Tibial artery (tissue), 4 donors: ENCODE measurements at places on chromosomes 11 and 22.
A peak's percentile ranks its signal among the peaks of the same experiment; 100 is the strongest.

DNA sequence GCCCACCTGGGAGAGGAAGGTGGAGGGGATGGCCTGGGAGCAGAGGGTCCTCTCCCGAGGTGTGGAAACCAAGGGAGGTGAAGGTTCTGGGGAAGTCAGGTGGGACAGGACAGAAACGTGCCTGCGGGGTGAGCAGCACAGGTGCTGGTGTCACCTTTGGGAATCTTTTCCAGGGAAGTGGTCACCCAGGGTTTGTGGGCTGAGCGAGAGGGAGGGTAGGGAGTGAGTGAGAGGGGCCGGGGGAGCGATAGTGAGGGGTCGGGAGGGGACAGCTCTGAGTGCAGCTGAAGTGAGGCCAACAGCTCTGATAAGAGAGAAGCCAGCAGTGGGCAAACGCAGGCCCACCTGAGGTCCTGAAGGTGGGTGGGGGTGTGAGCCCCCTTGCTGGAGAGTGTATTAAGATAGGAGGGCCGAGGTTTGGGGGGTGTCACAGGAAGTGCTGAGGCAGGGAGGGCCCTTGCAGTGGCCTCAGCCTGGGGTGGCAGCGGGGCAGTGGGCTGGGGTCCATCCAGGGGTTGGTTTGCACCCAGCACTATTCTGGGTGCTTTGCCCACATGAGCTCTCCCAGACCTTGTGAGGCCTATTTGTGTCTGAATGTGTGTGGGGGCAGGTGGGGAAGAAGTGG lies 1.6 kb upstream of the SHANK3 start:
- H3K4me1 ChIP-seq, result peaks cover 12% of the 10 kb centered on the region
- no peak overlapping the region for H3K27ac ChIP-seq
- DNase-seq, result no peak
- peaks cover 66% of the 10 kb centered on the region for H3K27me3 ChIP-seq

DNA sequence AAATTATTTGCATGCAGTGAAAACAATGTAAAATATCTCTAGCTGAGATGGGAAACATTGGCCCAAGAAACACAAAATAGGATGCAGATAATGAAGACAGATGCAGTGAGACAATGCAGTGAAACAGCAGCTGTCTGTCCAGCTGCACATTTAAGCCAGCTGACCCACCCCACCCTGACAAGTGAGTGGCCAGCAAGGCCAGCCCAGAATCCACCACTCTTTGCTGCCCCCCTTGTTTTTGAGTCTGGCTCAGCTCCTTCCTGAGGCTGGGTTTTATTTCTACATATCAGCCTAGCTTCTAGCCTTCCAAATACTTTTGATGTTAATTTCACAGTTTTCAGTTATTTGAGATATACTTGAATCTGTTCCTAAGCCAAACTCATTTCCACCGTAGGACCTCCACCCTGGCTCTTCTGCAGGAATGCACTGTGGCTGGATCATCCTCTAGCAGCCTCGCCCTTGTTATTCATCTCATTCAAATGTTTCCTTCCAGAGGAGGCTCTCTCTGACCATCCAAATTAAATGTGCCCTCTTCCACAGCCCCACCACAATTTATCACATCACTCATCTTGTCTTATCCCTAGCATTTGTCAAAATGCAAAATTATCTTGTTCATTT lies 154.1 kb upstream of the POU2AF2 start:
- no peak for DNase-seq
- H3K4me1 ChIP-seq, result no peaks in the 10 kb centered on the region
- no peaks in the 10 kb centered on the region for H3K27me3 ChIP-seq
- H3K4me3 ChIP-seq, result no peak overlapping the region
- H3K36me3 ChIP-seq, result no peaks in the 10 kb centered on the region

GRCh38 chr11:130115218-130115617 lies 44.4 kb upstream of the ST14 start:
- H3K4me1 ChIP-seq, result no peaks in the 10 kb centered on the region
- H3K27me3 ChIP-seq, result no peaks in the 10 kb centered on the region
- no peak overlapping the region for H3K27ac ChIP-seq
- peaks cover 19% of the 10 kb centered on the region for H3K36me3 ChIP-seq

DNA sequence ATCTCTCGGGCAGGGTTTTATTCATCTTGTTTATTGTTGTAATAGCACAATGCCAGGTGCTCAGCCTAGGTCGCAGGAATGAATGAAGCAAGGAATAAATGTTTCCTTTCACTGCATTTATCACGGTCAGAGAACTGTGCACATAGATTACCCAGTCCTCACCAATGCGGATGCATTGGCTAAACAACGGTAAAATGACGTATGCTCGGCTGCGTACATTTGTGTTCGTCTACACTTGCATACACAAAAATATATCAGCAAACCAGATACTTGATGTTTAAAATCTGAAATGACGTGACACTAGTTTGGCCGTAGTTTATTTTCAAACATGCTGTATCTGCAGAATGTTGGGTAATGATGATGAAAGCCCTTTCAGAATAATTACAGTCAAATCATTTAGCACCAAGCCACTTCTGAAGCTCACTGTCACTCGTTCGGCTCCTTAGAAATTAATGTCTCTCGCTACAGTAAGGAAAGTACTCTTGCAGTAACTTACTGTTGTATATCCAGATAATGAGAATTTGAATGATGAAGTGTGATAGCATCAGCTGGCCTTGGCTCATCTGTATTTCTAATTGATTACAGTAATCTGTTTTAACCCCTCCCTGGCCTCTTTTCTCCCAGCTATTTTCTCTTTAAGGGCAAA lies 268.9 kb downstream of the LRRC4C start:
- no peak for DNase-seq
- H3K4me1 ChIP-seq, result no peaks in the 10 kb centered on the region
- H3K27ac ChIP-seq, result no peak overlapping the region
- no peaks in the 10 kb centered on the region for H3K27me3 ChIP-seq
- no peaks in the 10 kb centered on the region for H3K36me3 ChIP-seq

DNA sequence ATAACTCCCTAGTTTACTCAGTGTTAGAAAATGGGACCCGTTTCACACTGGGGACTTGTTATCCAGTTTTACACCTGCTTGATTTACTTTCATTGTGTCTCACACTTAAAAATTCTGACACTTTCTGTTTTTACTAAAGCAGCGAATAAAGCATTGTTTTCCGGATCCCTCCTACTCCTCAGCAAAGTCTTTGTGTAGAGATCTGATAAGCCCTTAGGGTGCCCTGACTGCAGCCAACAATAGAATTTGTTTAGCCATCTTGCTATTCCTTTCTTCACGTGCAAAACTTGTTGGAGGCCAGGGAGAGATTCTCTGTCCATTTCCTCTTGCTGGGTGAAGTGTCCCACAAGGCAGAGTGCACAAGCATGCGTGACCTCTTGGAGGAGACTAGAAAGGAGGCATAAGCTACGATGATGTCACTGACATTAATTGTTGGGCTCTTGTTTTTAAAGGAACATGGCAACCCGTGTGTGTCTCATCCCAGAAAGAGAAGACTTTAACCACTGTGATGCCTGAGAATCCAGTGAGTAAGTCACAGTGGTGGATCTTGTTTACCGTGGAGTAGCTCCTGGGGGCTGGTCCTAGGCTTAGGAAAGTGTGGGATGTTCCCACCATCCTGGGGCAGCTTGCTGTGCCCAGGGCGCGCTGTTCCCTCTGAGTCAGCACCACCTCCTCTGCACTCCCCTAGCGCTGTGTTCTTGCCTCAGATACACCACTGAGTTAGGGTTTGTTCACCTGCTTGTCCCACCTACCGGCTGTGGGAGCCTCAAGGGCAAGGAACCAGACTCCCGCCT lies 27.7 kb downstream of the MICAL2 start:
- H3K27ac ChIP-seq, result peak overlapping the region; percentile 89
- H3K36me3 ChIP-seq, result no peaks in the 10 kb centered on the region
- no peaks in the 10 kb centered on the region for H3K4me1 ChIP-seq
- H3K4me3 ChIP-seq, result no peak overlapping the region

DNA sequence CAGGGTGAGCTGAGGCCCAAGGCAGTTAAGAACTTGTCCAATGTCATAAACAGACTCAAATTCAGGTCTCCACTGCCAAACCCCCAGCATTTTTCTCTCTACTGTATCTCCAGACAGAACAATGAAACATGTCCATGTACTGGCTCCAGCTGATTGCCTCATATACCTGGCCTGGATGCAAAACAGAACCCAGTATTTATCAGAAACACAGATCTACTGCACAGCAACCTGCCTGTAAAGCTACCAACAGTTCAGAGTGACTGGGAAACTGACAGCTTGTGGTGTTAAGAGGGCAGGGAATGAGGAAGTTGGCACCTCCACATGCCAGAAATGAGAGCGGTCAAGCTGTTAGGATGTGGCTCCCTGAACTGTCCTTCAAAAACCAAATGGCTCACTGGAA lies 41.6 kb downstream of the C11orf71 start:
- H3K4me1 ChIP-seq, result no peaks in the 10 kb centered on the region
- DNase-seq, result no peak
- H3K36me3 ChIP-seq, result no peaks in the 10 kb centered on the region
- no peak overlapping the region for H3K27ac ChIP-seq

DNA sequence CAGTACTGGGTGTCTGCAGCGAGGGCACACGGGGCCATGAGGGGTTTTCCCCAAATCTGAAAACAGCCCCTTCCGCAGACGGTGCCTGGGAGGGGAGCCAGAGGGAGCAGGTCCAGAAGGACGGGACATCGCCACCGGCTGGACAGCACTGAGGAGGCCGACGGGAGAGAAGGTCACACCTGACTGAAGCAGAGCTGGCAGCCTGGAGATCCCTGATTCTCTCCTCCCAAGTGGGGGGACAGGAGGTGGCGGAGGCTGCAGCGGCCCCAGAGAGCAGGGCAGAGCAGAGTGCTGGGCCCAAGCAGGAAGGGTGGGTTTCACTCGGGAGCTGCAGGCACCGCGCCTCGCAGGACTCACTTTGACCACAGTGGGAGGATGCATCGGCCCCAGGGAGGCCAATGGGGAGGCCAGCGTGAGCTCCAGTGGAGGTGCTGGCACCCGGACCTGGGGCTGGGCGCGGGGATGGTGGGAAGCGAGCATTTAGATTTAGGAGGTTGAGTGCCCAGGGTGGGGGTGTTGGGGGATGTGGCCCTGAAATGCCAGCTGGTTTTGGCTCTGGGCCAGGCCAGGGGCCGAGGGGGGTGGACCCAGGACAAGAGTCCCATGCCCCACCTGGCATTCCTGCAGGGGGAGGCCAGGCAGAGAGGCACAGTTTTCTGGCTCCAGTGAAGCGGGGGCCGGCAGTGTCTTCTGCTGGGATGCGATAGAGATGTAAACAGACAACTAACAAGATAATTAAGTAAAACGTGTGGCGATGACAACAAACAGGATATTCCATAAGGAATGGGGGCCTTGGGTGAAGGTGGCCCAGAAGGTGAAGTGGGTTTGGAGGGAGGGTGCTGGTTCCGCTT lies 92.3 kb upstream of the FGF3 start:
- no peaks in the 10 kb centered on the region for H3K36me3 ChIP-seq
- no peak overlapping the region for H3K4me3 ChIP-seq
- no peak overlapping the region for H3K27ac ChIP-seq
- peaks cover 63% of the 10 kb centered on the region for H3K4me1 ChIP-seq

DNA sequence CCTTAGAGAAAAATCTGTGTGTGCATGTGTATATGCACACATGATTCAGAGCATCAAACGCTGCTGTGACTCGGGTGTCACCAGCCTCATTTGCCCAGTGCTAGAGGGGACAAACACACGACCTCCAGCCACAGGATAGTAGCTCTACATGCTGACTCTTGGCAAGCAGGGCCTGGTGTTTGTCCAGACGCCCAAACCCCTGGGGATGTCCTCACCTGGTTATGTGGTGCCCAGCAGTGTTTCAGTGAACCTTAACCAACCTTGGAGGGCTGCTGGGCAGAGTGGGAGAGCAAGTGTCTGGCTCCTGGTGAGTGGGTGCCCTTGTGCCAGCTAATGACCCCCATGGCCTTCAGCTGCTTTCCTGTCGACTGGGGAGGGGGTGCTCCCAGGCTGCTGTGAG lies 26.7 kb downstream of the IGLL1 start:
- H3K27me3 ChIP-seq, result no peaks in the 10 kb centered on the region
- H3K4me1 ChIP-seq, result no peaks in the 10 kb centered on the region
- no peak overlapping the region for H3K4me3 ChIP-seq
- no peaks in the 10 kb centered on the region for H3K36me3 ChIP-seq
- no peak for DNase-seq

- H3K4me3 ChIP-seq, result no peak overlapping the region
- H3K27me3 ChIP-seq, result no peaks in the 10 kb centered on the region
- H3K27ac ChIP-seq, result no peak overlapping the region
- no peaks in the 10 kb centered on the region for H3K36me3 ChIP-seq
- DNase-seq, result no peak
Observed at GRCh38 chr11:42098075-42098474, 638.6 kb upstream of the LRRC4C start.

- no peak overlapping the region for H3K27ac ChIP-seq
- no peak for DNase-seq
- H3K36me3 ChIP-seq, result no peaks in the 10 kb centered on the region
- no peak overlapping the region for H3K4me3 ChIP-seq
Observed at GRCh38 chr11:45723397-45723796, 58.0 kb upstream of the CHST1 start.

DNA sequence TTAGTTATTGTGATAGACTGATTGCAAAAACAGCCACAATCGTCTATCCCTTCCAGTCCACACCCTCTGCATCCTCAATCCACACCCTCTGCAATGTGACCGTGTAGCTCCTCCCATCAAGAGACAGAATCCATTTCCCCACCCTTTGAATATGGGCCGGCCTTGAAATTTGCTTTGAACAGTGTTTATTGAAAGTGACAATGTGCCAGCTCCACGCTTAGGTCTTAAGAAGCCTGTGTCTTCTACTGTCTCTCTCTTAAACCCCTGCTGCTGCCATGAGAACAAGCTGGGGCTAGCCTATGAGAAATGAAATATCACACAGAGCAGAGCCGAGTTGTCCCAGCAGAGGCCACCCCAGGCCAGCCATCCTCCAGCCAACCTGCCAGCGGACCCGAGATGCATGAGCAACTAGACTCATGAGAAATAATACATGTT lies 22.3 kb upstream of the MICAL2 start:
- H3K4me1 ChIP-seq, result peaks cover 53% of the 10 kb centered on the region
- no peaks in the 10 kb centered on the region for H3K27me3 ChIP-seq
- peak overlapping the region; percentile 50 for H3K4me3 ChIP-seq

DNA sequence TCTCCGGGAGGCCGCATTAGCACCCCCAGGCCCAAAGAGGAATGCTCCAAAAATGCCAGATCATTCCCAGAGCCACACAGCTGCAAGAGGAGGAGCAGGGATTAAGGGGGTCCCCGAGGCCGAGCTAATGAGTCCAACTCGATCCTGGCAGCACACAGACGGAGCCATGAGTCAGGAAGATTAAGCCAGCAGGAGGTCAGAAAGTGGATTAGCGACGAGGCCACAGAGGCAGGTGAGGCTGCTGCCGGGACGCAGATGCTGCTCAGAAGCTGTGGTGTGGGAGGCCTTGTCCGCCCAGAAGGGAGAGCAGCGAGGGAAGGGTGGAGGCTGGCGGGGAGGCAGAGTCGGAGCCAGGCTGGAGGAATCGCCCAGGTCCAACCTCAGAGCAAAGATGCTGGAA lies 120.5 kb downstream of the SHANK2 start:
- H3K36me3 ChIP-seq, result no peaks in the 10 kb centered on the region
- H3K27ac ChIP-seq, result no peak overlapping the region
- H3K27me3 ChIP-seq, result no peaks in the 10 kb centered on the region
- DNase-seq, result no peak
- no peaks in the 10 kb centered on the region for H3K4me1 ChIP-seq
- no peak overlapping the region for H3K4me3 ChIP-seq

GRCh38 chr11:85626496-85626895 lies 648 bp downstream of the DLG2 start:
- H3K4me3 ChIP-seq, result peak overlapping the region; percentile 84
- DNase-seq, result no peak
- H3K36me3 ChIP-seq, result no peaks in the 10 kb centered on the region
- peak overlapping the region; percentile 95 for H3K27ac ChIP-seq
